Stimulated activated naive CD4-positive, alpha-beta T cell (primary cell): ENCODE measurements at places on chromosomes 7 and 10.
A peak's percentile ranks its signal among the peaks of the same experiment; 100 is the strongest.

- DNase-seq = no peak
Observed at GRCh38 chr10:130800281-130800680, 511.2 kb downstream of the TCERG1L start.

GRCh38 chr10:131314148-131314547 lies 2.6 kb upstream of the TCERG1L start:
- no peak for DNase-seq

- DNase-seq = no peak
Observed at GRCh38 chr10:102674566-102674965, 30.3 kb downstream of the TRIM8 start.

GRCh38 chr7:41696323-41696916 lies 6.5 kb downstream of the INHBA start:
- no peak for DNase-seq

DNA sequence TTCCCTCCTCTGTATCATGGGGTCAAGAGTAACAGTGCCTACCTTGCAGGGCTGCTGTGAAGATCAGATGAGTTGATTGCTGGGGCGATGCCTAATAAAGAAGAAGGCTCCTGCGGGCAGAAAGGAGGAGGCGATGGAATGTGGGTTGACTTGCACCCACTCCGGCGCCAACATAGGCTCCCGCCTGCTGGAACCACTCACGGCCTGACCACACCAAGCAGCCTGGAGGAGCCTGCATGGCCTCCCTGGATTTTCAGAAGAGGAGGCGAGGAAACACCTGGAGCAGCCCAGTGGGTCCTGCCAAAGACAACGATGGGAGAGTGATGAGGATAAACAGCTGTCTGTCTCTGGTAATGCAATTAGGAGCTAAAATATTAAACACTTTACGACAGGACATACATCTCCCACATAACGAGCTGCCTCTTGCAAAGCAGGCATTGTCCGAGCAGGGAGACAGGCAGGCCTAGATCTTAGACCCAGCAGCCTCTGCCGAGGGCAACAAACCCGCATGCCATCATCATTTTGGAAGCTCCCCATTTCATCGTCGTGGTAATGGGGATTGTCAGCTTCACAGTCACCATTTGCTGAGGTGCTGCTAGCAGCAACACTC lies 302.9 kb upstream of the ZMIZ1 start:
- DNase-seq = no peak

DNA sequence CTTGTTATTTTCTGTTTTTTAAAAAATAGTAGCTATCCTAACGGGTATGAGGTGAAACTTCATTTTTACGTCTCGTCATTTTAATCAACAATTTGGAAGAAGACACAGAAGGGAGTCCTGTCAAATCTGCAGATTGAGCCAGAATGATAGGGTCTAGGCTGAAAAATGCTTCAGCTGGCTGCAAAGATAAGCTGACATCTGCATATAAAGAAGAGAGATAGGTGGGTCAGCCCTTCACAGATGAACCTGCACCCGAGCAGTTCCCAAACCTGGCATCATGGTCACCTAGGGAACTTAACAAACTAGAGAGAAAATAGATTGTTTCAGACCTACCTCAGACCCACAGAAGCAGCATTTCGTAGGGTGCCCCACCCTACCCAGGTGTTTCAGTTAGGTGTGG lies 35.2 kb upstream of the BMPR1A start:
- DNase-seq = no peak

GRCh38 chr10:75127471-75127870 lies 16.0 kb downstream of the SAMD8 start:
- DNase-seq = no peak

DNA sequence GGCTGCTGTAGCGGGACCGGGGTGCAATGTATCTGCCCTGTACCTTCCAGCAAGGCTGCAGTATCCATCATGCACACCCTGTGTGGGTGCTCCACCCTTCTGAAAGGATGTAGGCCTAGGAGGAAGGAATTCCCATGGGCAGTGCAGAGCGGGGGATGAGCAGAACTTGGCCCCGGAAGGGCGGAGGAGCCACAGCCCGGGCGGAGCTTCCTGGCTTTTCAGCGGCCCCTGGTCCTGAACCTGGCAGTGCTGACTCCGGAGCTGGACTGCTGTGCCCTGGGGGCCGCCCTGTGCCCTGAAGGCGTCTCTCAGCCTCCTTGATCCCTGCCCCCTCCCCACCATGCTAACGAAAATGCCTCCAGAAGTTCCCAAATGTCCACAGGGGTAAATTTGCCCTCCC lies 175.8 kb downstream of the TCERG1L start:
- DNase-seq = no peak

- DNase-seq = no peak
Observed at GRCh38 chr7:55210716-55211115, 154.4 kb upstream of the LANCL2 start.

- no peak for DNase-seq
Observed at GRCh38 chr7:124764051-124764846, 1.3 kb downstream of the GPR37 start.

- no peak for DNase-seq
Observed at GRCh38 chr7:105600720-105601550, 19.6 kb upstream of the EFCAB10 start.

- DNase-seq = no peak
Observed at GRCh38 chr10:108445746-108446145, 1281.2 kb upstream of the SORCS1 start.

DNA sequence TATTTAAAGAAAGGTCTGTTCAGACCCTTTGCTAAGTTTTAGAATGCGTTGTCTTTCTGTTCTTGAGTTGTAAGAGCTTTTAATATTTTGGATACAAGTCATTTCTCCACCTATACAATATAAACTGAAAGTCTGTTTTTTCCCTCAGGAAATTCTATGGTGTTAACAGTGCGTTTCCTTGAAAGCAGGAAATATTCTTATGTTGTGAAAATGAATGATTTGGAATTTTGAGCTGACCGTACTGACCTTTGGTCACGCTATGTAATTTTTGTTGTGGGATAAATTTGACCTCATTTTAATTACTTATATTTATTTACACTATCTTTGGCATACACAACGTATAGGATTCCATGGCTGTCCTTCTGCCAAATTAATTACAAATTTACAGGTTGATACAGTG lies 43.5 kb downstream of the PUS7 start:
- DNase-seq = no peak

DNA sequence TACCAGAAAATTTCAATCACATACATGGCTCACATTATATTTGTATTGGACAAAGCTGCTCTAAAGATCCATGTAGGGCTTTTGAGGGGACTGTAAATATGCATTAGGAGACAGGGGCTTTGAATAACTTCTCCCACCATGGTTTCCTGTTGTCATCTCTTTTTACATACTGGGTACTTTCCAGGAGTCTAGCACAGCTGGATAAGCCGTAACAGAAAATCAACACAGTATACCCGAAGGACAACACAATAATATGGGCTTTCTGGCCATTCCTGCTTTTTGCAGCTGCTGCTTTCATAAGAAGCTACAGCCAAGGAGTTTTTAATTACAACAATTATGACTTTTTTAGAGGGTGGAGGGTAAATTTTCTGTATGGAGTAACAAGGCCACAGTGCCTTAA lies 63.4 kb upstream of the SRPK2 start:
- DNase-seq = no peak

DNA sequence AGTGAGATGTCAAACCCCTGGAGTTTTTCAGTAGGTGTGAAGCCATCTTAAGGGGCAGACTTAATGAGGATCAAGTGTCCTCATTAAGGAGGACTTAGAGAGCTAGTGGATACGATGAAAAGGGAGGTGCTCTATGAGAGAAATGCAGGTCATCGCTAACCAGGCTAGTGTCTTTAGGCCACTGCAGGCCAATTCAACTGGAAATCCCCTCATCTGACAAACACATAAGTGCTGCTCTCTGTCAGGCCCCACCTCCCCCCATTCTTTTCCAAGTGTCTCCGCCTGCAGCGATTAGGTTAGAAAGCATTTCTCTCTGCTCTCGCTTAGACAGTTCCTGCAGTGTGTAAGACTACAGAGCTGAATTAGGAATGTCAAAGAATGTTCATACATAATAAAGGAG lies 33.7 kb downstream of the RBM28 start:
- DNase-seq = no peak

DNA sequence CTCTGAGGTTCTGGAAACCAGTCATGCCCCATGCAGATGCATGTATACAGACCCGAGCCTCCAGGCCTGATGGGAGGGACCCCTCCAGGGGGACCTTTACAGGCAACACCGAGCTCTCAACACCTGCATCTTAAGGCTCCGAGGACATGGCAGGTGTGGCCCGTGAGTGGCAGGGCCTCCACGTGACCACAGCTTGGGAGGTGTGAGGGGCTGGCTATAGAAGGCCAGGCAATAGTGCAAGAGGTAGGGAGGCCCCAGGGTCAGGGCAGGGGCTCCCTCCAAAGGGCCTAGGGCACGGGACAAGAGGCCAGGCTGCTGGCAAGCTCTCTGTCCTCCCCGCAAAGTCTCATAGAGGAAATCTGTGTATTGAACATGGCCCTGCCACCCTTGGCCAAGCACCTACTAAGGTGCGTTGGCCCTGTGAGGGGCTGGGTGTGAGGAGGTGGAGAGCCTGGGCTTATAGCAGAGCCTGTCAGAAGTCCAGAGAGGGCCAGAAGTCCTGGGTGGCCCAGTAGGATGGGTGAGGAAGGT lies 134.2 kb downstream of the PTPN20 start:
- no peak for DNase-seq

- no peak for DNase-seq
Observed at GRCh38 chr10:115653473-115653872, 560.3 kb downstream of the ATRNL1 start.

DNA sequence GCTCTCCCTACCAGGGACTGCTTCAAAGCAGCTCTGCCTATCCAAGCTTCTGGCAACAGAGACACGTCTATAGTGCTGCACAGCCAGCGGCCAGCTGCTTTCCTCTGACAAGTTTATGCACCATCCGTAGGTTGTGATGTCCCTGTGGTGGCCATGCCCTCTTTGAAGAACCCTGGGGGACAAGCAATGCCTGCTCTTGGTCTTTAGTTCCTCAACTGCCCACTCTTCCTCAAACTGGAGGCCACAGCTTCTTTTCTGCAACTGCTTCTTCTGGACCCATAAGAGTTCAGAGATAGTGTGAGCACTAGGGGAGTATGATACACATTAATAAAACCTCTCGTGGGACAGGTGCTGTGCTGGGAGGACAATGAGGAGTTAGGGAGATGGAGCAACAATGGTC lies 164.9 kb downstream of the ELMO1 start:
- DNase-seq = no peak

DNA sequence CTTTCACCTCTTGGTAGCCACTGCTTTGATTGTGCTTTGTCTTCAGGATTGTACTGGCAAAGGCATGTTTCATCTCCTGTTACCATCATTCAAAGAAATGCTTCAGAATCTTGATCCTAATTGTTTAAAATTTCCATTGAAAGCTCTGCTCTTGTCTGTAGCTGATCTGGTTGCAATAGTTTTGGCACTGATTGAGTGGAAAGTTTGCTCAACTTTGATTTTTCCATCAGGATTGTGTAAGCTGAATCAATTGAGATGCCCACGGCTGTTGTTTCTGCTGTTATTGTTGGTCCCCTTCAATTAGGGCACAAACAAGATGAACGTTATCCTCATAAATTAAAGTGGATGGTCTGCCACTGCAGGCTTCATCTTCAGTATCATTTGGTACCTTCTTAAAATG lies 14.6 kb upstream of the NUB1 start:
- no peak for DNase-seq

DNA sequence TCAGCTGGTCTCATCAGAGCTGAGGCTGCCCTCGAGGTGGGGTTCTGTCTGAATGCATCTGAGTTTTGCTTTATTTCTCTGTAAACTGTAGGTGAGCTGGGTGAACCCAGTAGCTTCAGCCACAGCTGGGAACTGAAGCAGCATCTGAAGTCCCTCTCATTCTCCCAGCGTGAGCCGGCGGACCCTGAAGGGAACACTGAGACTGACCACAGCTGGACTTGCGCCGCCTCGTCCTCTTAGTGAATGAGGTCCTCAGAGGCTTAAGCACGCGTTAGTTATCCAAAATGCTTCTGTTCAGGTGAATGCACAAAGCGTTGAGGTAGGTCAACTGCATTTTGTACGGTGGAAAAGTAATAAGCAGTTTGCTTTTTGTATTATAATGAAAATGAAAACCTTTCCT lies 76.6 kb downstream of the AMZ1 start:
- no peak for DNase-seq

DNA sequence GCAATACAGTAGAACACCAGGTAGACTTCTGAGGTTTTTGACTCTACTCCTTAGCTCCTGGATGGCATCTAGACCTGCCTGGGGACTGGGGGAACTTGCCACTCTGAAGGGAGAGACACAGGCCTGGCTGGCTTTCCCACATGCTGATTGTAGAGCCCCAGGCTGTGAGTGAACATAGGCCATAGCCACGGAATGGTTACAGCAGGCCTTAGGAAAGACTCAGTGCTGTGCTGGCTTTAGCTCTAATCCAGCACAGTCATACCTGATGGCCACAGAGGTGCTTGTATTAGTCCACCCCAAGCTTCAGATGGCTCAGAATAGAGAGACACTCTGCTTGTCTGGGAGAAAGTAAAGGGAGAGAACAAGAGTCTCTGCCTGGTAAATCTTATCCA lies 35.0 kb upstream of the ARHGAP12 start:
- no peak for DNase-seq

DNA sequence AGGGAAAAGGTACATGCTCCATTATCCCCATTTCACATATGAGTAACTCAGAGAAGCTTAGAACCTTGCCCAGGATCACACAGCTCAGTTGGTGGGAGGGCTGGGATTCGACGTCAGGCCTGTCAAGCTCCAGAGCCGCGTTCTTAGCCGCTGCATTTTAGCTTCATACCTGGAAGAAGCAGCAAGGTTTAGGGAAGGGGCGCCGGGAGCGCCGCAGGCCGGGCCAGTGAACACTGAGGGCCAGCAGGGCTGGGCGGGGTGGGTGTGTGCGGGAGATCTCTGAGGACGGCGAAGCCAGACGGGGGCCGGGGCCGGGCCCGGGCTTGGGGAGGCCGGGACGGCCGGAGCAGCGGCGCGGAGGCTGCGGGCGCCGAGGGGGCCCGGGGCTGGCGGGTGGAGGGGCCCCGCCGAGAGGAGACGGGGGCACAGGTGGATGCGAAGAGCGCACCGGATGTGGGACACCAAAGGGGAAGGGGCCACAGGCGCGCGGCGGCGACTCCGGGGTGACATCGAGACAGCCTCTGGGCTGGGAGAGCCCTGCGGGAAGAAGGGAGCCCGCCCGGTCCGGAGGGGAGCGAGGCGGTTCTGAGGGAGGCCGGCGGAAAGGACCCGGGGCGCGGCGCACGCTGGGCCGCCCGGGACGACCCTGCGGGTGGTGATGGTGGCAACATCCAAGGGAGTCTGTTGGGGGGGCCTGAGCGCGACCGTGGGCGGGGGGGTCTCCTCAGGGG lies 498 bp downstream of the NDST2 start:
- peak; percentile 54 for DNase-seq

GRCh38 chr7:103423467-103424179 lies 22.4 kb downstream of the SLC26A5 start:
- DNase-seq = no peak

- DNase-seq = no peak
Observed at GRCh38 chr7:130401578-130401977, 21.3 kb downstream of the CPA1 start.

GRCh38 chr10:72257051-72257892 lies 16.5 kb upstream of the DDIT4 start:
- no peak for DNase-seq

DNA sequence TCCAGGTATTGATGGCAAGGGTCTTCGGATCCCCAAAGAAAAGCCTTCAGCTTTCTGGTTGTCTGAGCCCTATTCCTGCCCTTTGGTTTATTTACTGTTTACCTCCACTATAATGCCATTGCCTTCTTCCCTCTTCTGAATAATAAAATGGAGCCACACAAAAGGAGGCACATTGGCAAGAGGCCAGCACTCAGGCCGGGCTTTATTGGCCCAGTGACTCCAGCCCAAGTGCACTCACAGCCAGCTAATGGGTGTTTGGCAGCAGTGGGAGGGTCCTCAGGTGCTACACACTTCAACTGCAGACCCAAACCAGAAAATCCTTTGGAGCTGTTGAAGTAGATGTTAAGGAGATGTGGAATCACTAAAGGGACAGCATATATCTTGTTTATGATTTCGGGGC lies 336.0 kb downstream of the PLXNA4 start:
- no peak for DNase-seq
